ENCODE measurements at places on chromosomes 7 and 10.

- DNase-seq = no peak
Observed at GRCh38 chr10:128365156-128365725, 239.0 kb upstream of the MKI67 start.

DNA sequence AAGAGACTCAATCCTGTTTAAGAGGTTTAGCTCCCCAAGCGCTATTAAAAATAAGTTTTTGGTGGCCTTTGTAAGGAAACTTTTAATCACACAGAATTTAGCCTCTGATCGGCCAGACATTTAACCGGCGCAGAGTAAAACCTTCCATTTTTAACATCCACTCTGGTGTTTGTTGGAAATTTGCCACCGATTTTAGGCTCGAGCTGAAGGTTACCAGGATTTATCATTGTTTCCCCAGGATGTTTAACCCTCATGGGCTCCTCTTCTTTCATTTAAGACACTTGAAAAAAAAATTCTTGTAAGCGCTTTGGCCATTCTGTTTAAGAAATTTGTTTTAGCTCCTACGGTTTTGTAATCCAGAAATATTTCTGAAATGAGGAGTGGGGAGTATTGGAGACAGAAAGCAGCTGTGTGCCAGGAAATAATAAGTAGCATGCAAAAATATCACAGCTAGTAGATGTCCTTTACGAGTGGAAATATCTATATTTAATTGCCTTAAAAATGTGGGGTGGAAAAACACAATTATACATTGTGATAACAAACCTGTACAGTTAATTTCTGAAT lies 3.4 kb downstream of the NEUROD6 start:
- DNase-seq = no peak

DNA sequence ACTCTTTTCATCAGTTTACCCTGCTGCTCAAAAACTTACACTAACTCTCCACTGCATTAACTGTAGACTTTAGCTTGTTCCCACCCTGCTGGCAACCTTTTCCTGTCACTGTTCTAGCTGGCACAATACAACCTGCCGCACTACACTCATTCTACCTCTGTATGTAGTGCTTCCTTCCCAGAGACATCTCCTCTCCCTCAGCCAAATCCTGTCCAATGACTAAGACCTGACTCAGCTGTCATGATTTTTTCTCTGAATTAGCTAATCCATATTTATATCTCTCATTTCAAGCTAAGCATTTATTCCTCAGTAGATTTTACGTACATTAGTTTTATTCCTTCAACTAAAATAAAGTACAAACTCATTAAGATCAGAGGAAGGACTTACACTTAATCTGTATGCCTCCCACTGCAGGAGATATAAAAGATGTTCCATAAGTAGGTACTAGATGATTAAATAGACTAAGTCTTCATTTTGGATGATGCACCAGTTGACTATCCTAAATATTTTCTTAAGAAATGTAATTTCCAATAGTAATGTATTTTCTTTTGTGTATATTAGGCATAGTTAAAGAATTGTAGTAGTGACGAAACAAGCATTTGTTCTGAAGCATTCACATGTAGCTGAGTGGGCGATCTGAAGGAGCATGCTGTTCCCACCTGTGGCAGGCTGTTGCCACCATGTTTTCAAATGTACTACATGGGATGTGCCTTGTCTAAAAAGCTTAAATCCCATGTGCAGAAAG lies 189.1 kb downstream of the SKAP2 start:
- peak; percentile 14 for DNase-seq

- peak; percentile 23 for DNase-seq
Observed at GRCh38 chr10:6033954-6034353, 28.2 kb downstream of the IL2RA start.

DNA sequence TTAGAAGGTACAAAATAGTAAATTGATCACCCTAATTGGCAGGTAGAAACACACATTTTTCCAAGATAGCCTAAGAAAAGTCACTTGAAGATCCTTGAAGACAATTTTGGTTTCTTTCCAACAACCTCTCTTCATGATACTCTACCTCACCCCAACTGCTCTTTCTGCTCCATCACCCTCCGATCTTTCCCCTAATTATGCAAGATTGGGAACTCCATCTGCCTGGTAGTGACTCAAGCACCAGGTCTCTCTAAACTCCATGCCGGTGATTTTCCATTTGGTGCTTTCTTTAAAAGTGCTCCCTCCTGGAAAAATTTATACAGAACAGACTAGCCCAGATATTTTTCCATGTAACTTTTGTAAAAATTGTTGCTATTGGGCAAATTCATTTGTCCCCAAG lies 1.1 kb upstream of the AKR1B1 start:
- no peak for DNase-seq

DNA sequence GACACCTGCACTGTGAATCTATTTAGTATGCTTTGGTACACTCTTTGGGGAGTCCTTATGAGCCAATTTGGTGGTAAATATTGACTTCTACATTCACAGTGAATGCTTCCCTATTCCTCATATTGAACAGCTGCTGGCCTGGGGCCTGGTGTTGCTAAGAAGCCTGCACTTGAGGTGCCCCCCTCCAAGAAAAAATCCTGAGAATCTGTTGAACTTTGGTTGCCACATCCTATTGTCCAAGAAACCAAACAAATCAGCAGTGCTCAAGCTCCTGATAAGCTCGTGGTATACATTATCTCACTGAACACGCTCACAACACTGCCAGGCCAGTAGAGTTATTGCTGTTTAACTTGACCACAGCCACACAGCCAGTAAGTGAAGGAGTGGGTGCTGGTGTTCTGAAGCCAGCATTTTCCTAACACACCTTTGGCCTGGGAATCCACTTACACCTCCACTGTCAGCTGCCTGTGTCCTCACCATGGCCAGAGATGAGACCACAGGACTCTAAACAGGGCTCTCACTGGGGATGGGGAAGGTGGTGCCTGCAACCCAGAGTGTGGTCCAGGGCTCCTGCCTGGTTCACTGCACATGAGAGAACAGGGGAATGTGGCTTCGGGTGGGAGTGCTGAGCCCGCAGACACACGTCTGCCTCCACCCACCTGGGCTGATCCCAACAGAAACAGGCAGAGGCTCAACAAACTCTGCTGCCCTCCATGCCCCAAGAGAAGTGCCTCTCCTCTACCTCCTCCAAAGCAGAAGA lies 6.7 kb downstream of the DDC start:
- DNase-seq = no peak

DNA sequence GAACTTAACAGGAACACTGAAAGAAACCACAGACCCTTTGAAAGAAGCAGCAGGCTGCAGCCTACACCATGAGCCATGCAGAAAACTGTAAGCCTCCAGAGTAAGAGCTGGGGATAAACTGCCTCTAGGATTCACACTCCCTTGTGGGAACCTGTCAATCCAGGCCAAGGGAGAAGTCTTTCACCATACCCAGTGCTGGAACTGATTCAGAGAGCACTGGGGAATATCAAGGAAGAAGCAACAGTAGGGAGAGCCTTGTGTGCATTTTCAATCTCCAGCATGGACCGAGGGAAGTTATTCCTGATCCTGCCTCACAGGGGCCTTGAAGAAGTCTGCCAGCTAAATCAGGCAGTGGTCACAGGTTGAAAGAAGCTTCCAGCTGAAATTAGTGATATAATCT lies 282.2 kb downstream of the AGMO start:
- DNase-seq = no peak

GRCh38 chr7:74187915-74188675 lies 13.9 kb downstream of the EIF4H start:
- peak; percentile 66 for DNase-seq

DNA sequence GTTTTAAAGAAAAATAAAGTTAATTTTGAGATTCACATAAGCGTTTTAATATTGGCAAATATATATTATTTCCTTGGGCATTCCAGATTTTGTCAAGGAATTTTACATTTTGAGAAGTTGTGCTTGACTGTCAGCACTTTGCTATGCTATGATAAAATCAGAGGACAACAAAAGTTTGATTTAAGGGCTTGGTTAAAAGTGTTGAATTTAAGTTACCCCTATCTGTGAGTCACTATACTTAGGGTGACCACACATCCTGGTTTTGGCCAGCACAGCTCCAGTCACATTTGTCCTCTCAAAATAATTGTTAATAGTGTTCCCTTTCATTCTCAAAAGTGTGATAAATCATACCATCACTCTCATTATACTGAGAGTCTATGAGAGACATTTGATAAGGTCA lies 34.2 kb upstream of the ANK3 start:
- DNase-seq = no peak

DNA sequence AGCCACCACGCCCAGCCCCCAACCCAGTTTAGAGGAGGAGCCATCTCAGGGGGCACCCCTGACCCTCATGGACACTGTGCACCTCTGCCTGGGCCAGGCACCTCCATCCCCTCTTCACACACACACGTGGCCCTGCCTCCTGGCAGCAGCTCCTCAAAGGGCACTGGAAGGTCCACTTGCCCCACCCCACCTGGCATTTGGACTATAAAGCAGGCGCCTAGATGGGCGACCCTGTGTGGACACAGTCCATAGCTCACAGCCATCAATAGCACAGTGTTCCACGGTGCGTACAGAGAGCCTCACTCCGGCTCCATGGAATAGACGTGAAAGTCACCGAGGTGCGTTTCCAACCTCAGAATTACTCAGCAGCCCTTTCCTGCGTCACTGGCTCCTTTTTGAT lies 41.0 kb downstream of the FKBP6 start:
- no peak for DNase-seq

DNA sequence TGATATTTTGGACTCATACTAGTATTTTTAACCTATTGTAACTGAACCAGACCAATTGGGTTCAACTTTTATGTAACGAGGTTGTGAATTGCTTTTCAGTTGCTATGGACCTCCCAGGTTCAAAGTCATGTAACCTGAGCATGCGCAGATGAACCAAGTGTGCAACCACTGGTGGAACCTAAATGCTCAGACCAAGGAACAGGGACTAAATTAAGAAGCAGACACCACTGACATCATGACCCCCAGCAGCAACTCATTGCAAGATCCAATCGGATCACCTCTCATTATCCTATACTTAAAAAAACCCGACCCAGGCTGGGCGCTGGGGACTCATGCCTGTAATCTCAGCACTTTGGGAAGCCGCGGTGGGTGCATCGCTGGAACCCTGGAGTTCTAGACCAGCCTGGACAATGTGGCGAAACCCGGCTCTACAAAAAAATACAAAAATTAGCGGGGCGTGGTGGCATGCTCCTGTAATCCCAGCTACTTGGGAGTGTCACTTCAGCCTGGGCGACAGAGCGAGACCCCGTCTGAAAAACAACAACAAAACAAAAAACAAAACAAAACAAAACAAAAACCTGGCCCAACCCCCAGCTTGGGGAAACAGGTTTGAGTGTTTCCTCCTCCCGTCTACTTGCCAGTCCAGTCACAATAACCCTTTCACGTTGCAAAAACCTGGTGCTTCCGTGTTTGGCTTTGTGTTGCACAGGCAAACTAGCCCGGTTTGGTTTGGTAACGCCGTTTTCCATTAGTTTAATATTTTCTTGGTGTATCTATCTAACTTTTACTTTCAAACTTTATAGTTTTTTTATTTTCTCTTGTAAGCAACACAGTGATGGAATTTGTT lies 11.3 kb upstream of the ZNF518A start:
- DNase-seq = no peak

GRCh38 chr10:130021383-130021950 lies 57.4 kb upstream of the EBF3 start:
- peak; percentile 68 for DNase-seq

GRCh38 chr7:83359108-83359507 lies 196.4 kb upstream of the PCLO start:
- DNase-seq = no peak

- DNase-seq = peak; percentile 1
Observed at GRCh38 chr7:114375907-114376306, 38.7 kb upstream of the FOXP2 start.
